ENCODE measurements at places on chromosomes 5 and 9. TPM values are rescaled to one million over a fixed set of nuclear protein-coding genes. Genes with fewer than 3 reads are reported as not detected.

The TNC gene
- 2.5 TPM for total RNA-seq

The DRD1 gene
- total RNA-seq: not detected

The LCN15 gene
- 0.59 TPM for total RNA-seq

The RAD17 gene
- 18.3 TPM for total RNA-seq

The GFI1B gene
- total RNA-seq: 0.25 TPM

The DIRAS2 gene
- not detected for total RNA-seq

The IFNA21 gene
- not detected for total RNA-seq

The PCDHGA12 gene
- total RNA-seq: 5.1 TPM

The SQSTM1 gene
- 434 TPM for total RNA-seq

The SLC6A3 gene
- not detected for total RNA-seq

The NMUR2 gene
- 0.20 TPM for total RNA-seq

The ADAMTS16 gene
- not detected for total RNA-seq

The SHC3 gene
- 0.59 TPM for total RNA-seq

The PCDHGB2 gene
- 8.7 TPM for total RNA-seq

The LCN1 gene
- total RNA-seq: not detected

The DNAI1 gene
- total RNA-seq: not detected

The FAM151B gene
- total RNA-seq: 1.8 TPM

The CCDC183 gene
- total RNA-seq: 2.2 TPM

The TEK gene
- total RNA-seq: 22.2 TPM
